Activated naive CD4-positive, alpha-beta T cell treated with anti-CD3 and anti-CD28 coated beads, Interleukin-2, amount 50 U/mL, for 72 hours (primary cell): ENCODE measurements at places on chromosomes 2 and 18. TPM values are rescaled to one million over a fixed set of nuclear protein-coding genes. Genes with fewer than 3 reads are reported as not detected.

The RNF125 gene
- 12.0 TPM for total RNA-seq

The SLC14A1 gene
- total RNA-seq, result 0.14 TPM

- DNase-seq, result no peak
These were observed 2.9 kb upstream of the CTIF start for GRCh38 chr18:48535956-48536355.

- DNase-seq, result no peak
These were observed 443.7 kb downstream of the BCL11A start for GRCh38 chr2:60109744-60110143.

DNA sequence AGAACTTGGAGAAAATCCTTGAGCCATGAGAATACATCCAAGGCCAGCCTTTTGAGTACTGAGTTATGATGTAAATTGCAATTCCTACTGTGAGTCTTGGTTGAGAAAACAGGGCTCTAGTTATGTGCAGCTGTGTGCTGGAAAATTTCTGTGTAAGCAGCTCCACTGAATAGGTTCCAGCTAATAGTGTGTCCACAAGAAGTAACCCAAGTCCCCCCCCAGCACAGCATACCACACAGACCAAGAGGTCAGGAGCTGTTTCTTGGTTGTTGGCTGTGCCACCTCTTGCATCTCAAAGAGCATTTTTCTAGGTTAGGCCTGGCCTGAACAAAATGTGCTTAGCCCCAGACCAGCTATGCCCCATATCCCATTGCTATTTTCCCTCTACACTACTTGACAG, 36.8 kb upstream of the APCDD1 start:
- DNase-seq, result no peak

GRCh38 chr2:5657231-5657630, 35.0 kb upstream of the SOX11 start:
- DNase-seq, result no peak

DNA sequence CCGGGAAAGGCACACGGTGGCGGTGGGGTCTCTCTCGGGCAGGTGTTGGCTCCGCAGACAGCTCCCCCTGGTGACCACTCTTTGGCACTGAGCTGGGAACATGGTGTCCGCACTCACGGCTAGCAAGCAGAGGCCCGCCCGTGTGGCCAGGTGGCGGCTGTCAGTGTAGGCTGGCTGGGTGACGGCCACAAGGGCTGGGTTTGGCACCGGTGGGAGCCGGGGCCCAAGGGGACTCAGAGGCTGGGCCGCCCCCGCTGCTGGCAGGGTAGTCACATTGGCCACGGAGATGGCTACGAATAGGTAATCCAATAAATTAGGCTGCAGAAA, 1071.7 kb downstream of the RPIA start:
- no peak for DNase-seq

- no peak for DNase-seq
These were observed 2.3 kb downstream of the GPR155 start for GRCh38 chr2:174484573-174484972.

The CD8B2 gene
- total RNA-seq, result not detected

GRCh38 chr2:30625701-30626100, 178.7 kb downstream of the LCLAT1 start:
- DNase-seq, result no peak

GRCh38 chr2:219560037-219560892, 11.1 kb downstream of the OBSL1 start:
- peak; percentile 48 for DNase-seq

GRCh38 chr2:237125967-237126366, 40.3 kb downstream of the COPS8 start:
- DNase-seq, result no peak

The NLRC4 gene
- 0.08 TPM for total RNA-seq

The STARD7 gene
- 159 TPM for total RNA-seq

The TMEM169 gene
- total RNA-seq, result 1.7 TPM

The HTR2B gene
- total RNA-seq, result not detected

- DNase-seq, result no peak
These were observed 54.3 kb downstream of the HAUS1 start for GRCh38 chr18:46158499-46158898.

- no peak for DNase-seq
These were observed 109.6 kb upstream of the FSIP2 start for GRCh38 chr2:185628985-185629384.

DNA sequence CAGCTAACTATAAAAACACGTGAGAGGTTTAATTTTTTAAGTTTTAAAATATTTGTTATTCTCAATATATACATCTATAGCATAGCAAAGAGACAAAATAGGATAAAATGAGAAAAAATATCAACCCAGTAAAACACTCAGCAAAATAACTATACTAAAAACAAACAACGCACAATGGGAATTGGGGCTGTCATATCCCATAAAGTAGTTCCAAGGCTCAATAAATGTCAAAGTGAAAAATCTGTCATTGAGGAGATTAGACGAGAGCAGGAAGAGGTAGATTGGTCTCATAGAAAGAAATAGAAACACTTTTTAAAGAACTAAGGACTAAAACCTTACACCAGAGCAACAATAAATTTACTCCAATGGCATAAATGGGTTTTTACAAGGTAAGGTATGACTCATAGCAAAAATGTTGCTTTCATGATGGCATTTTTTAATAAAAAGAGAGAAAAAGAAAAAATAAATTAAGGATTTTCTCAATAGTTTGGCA, 153.7 kb downstream of the EVA1A start:
- no peak for DNase-seq

- no peak for DNase-seq
These were observed 55.3 kb downstream of the KCTD1 start for GRCh38 chr18:26493021-26493420.

GRCh38 chr2:230794497-230794896, 70.2 kb upstream of the ITM2C start:
- peak; percentile 27 for DNase-seq

DNA sequence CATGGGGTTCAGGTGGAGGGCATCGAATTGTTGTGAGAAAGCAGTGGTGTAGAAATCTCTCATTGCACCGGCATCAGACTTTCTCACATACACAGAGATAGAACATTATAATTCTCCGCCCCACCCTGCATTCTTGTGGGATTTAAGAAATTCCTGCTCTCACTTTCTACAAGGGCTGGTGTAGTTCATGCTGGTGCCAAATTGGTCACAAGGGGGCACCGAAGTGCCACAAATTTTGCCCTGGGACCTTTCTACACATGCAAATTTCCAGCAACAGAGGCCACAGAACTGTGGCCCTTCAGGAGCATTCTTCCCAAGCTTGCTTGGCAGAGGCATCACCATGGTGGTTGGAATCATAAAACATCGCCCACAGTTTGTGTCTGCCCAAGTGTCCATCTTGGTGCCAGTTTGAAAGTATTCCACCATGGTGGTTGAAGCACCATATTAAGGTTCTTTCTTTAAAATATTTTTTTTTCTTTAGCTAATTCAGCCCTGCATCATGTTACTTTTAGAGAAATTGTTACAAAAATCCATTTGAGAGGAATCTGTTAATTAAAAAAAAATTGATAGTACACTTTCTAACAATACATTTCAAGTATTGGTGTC, 521.2 kb upstream of the FANCL start:
- peak; percentile 8 for DNase-seq

The PFN4 gene
- total RNA-seq, result not detected

- no peak for DNase-seq
These were observed 157.4 kb upstream of the TWIST2 start for GRCh38 chr2:238690511-238690910.

The CNDP1 gene
- total RNA-seq, result not detected

GRCh38 chr2:187719510-187719909, 165.3 kb upstream of the TFPI start:
- no peak for DNase-seq

- DNase-seq, result peak; percentile 61
These were observed 47.0 kb upstream of the PLEKHM3 start for GRCh38 chr2:208072250-208072892.

The GCG gene
- total RNA-seq, result not detected

GRCh38 chr2:37301408-37301807, 23.2 kb downstream of the PRKD3 start:
- DNase-seq, result no peak

- no peak for DNase-seq
These were observed 297.4 kb upstream of the ACVR2A start for GRCh38 chr2:147547440-147547839.

- DNase-seq, result no peak
These were observed 157.8 kb downstream of the PIK3C3 start for GRCh38 chr18:42112657-42113420.

The PKDCC gene
- not detected for total RNA-seq

GRCh38 chr2:201831469-201831868, 25.1 kb downstream of the CDK15 start:
- no peak for DNase-seq

DNA sequence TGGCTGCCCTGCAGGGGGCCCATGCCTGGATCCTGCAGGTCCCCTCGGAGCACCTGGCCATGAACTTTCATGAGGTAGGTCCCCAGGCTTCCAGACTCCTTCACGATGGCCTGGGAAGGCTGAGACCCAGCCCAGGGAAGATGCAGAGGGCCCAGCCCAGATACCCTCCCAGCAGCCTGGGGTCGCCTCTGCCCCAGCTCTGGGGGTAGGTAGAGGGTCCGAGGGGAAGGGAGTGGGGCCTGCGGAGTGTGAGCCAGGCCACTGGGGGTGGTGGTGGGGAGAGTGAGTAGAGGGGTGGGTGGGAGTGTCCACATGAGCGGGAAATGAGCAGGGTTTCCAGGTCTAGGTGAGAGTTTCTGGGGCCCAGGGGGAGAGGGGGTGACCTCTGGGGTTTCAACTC, 1.2 kb upstream of the CHRND start:
- DNase-seq, result no peak

DNA sequence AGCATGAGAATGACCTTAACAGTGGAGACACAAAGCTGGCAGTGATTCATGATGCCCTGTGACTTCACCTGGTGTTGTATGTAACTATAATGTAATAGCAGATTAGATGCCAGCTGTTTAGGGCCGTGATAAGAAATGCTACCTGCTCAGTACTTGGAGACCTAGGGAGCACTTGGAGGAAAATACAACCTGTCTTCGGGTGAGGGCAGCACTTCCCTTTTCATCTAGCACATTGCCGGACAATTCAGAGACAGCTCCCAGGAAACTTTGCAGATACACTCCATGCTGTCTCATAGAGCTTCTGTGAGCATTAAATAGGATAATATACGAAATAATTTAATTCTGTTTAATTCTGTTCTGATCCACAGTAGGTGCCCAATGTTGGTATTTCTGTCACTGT, 668.5 kb downstream of the TSN start:
- DNase-seq, result no peak

The NTSR2 gene
- total RNA-seq, result not detected

DNA sequence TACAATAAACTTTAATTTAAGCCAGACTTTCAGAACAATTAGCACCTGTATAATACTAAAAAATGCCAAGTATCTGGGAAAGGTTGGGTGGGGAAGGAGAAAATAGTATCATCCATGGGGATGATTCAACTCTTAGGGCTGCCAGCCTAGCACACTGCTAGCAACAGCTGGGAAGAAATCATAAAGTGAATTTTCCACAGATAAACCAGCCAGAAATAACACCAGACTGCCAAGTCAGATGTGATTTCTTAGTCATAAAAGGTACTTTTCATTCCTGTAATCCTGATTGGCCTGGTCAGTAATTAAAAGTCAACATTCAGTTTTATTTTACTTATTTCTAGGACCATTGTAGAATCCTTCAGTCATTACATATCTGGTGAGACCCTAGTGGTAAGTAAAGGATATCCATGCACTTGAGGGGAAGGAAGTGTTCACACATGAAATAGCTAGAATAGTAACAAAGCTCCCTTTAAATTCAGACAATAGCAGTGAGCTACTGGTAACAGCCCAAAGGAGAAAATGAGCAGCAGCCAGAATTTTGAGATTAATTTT, 59.4 kb downstream of the LIMS1 start:
- DNase-seq, result no peak

GRCh38 chr2:203763938-203764664, 57.7 kb downstream of the CD28 start:
- no peak for DNase-seq

DNA sequence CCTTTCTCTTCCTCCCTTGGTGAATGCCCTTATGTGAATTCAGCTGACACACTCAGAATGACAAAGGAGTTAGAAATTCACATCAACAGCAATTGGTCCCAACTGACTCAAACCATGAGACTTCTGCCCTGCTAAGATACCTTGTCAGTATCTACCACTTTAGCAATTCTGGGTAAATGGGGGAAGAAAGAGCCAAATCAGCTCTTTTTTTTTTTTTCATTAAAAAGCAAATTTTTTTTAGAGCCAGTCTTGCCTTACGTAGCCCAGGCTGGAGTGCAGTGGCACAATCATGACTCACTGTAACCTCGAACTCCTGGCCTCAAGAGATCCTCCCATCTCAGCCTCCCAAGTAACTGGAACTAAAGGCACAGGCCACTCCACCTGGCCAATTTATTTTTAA, 1.7 kb upstream of the PPP4R1 start:
- DNase-seq, result no peak

GRCh38 chr2:207662203-207662602, 37.0 kb upstream of the METTL21A start:
- no peak for DNase-seq

DNA sequence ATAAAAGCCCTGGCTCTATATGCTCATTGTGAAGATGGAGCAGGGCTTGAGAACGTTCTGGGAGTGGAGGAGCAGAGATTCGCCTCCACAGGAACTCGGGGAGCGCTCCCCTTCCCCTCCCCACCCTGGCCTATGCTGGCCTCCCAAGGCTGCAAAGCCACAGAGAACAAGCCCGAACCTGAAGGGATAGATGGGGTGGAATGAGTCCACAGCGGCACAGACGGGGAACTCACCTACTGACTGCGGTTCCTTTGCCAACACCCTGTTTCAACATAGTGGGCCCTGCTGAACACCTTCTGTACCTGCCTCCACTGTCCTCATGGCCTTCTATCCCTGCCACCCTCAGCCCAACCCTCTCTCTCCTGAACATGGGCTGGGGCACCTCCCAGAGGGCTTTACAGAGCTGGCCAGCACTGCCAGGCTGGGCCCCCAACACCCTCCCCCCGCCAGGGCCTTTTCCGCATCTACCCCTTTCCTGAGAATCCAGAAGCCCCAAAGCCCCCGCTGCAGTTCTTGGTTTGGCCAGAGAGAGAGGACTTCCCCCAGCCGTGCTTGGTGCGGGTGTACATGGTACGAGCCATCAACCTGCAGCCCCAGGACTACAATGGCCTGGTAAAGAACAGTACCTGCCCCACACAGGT, 41.5 kb downstream of the LMAN2L start:
- no peak for DNase-seq

DNA sequence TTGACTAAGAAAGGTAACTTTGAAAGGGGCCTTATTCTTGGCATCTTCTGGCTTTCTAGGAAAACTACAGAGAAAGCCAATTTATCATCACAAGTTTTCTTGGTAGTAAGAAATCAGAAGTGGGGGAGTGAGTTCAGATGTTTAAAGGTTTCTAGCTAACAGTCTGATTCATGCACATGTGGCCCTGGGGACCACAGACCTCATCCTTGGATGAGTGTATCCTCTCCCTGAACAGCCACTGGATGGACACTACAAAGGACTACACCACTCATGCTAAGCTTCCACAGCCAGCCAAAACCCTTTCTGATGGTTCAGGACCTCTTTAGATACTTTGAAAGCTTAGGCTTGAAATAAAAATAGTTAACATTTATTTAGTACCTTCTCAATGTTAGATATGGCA, 218.3 kb upstream of the STK17B start:
- DNase-seq, result no peak

GRCh38 chr2:109501461-109501860, 112.3 kb downstream of the SEPTIN10 start:
- no peak for DNase-seq
